H54 (cell line): ENCODE measurements at places on chromosomes 1 and 21.

DNA sequence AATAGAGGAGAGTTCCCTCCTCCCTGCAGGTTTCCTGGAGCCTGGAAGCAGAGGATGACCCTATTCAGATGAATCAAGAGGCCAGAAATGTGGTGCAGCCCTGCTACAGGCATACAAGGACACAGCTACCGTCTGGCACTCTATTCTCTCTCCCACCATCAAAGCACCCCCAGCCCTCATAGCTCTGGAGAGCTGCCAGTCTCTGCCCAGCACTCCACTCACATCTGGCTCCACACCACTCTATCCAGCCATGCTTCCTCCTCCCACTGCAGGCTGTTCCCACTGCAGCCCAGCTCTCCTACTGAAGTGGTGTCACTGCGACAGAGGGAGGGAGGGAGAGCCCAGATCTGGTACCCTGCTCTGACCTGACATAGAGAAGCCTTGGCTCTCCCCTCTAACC is 18.4 kb downstream of the SYT2 start:
- no peak for DNase-seq

- DNase-seq: no peak
These were observed 89.6 kb upstream of the PTGFR start for GRCh38 chr1:78401148-78401547.

GRCh38 chr1:57615956-57616355 is 192.1 kb upstream of the DAB1 start:
- no peak for DNase-seq

GRCh38 chr1:208235982-208236761 is 8.0 kb downstream of the PLXNA2 start:
- DNase-seq: no peak

GRCh38 chr1:208159555-208160258 is 84.5 kb downstream of the PLXNA2 start:
- DNase-seq: no peak

DNA sequence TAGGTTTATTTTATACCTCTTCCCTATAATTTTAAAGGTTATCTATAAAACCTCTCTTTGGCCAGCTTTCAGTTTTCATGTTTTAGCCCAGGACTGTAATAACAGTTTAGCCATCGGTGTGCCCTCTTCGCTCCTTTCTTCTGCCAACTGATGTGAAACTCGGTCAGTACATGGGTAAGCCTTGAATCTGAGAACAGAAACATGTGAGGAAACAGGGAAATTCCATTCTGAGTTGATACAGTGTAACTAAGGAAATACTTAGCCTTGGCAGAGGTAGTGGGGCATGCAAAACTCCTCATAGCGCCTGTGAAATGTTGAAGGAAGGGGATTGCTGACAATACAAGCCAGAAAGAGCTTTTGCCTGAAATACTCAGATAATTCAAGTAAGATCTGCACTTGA is 465.2 kb downstream of the NCAM2 start:
- no peak for DNase-seq
